ENCODE measurements at places on chromosomes 1 and 21.

DNA sequence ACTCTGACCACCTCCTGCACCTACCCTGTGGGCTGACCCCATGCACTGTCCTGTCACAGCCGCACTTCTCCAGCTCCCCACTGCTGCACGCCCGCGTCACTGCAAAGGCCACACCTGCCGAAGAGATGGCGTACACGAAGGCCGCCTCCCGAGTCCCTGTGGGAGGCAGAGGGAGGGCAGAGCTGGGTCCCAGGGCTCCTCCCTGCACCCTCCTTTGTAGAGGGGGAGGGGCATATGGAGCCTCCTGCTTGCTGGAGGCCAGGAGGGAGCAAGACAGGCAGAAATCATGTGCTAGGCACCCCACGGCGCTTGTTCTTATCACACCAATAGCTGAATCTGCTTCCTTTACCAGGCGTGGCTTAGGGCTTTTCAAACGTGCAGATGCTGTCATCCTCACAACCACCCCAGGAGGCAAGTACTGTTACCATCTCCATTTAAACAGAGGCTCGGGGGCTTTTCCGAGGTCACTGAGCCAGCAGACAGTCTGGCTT lies 21.4 kb downstream of the WNT4 start:
- H3K4me3 ChIP-seq = no peak overlapping the region
- H3K27me3 ChIP-seq = no peaks in the 10 kb centered on the region
- H3K4me1 ChIP-seq = no peaks in the 10 kb centered on the region
- no peaks in the 10 kb centered on the region for H3K36me3 ChIP-seq
- no peak for DNase-seq

DNA sequence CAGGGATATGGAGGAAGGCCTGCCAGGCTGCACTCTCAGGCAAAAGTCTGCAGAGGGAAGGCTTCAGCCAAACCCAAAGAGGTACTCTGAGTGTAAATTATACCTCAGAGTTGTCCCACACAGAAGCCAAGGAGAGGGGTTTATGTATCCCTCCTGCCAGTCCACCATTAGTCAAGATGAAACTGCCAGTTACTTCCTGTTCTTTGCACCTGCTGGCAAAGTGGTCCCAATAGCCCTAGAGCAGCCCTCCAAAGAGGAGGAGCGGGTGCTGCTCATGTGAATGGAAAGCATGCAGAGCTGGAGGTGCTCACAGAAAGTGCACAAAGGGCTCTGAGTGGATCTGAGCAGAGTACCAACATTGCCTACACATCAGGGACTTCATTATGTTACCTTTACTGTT lies 37.1 kb upstream of the MCOLN3 start:
- H3K36me3 ChIP-seq = no peaks in the 10 kb centered on the region
- no peak overlapping the region for H3K27ac ChIP-seq
- H3K4me1 ChIP-seq = no peaks in the 10 kb centered on the region
- DNase-seq = no peak
- no peak overlapping the region for H3K4me3 ChIP-seq
- H3K27me3 ChIP-seq = no peaks in the 10 kb centered on the region

DNA sequence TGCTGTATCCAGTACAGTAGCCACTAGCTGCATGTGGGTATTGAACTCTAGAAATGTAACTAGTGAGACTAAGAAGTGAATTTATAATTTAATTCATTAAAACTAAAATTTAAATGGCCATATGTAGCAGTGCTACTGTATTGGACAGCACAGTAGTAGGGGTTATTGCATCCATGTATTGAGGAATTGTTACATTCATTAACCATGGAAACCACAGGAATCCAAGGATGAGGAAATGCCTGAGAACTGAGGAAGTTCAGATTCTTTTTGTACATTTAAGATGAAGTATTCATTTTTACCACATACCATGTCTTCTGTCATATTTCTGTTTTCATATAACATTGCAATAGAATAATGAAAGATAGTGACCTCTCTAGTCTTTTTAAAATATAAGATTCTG lies 2.6 kb downstream of the MTF2 start:
- peak overlapping the region; percentile 79 for H3K4me3 ChIP-seq
- DNase-seq = no peak
- H3K27me3 ChIP-seq = no peaks in the 10 kb centered on the region
- peaks cover 12% of the 10 kb centered on the region for H3K4me1 ChIP-seq
- no peak overlapping the region for H3K27ac ChIP-seq

DNA sequence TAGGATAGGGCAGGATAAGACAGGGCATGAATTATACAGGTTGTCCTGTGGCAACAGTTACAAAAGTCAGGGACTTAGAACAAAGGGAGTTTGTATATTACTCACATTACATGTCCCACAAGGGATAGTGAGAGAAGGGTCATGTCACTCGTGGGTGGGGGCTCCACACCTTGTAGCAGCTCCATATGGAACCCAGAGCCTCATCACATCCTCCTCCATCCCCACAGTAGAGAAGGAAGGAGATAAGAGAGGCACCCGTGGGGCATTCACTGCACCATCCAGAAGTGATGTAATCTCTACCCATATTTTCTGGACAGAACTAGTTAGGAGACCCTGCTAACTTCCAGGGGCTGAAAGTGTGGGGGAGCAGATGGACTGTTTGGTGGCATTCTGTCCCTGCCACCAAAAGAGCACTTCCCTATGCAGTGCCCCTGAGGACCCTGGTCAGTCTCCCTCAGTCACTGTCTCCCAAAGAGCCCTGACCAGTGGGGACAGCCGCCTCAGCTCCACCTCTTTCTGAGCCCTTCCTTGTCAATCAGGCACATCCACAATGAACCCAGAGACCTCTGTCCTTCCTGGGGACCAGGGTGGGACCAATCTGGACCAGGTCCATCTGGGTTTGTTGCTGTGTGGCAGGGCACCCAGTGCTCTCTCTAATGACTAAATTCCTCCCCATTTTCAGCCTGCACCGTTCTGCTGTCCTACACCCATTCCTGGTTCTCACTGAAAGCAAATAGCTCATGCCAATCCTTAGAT lies 154.8 kb upstream of the ETV3 start:
- no peaks in the 10 kb centered on the region for H3K27me3 ChIP-seq
- no peak overlapping the region for H3K27ac ChIP-seq
- no peaks in the 10 kb centered on the region for H3K36me3 ChIP-seq

- H3K27ac ChIP-seq = no peak overlapping the region
- H3K4me1 ChIP-seq = no peaks in the 10 kb centered on the region
- no peaks in the 10 kb centered on the region for H3K36me3 ChIP-seq
- no peak overlapping the region for H3K4me3 ChIP-seq
These were observed 11.8 kb downstream of the TMEM240 start for GRCh38 chr1:1528301-1529267.

GRCh38 chr1:21904454-21904703 lies 32.7 kb downstream of the HSPG2 start:
- no peaks in the 10 kb centered on the region for H3K27me3 ChIP-seq
- no peak overlapping the region for H3K4me3 ChIP-seq
- DNase-seq = no peak

- H3K36me3 ChIP-seq = no peaks in the 10 kb centered on the region
- peak; percentile 30 for DNase-seq
- no peak overlapping the region for H3K4me3 ChIP-seq
- no peaks in the 10 kb centered on the region for H3K27me3 ChIP-seq
- H3K4me1 ChIP-seq = peaks cover 7% of the 10 kb centered on the region
These were observed 20.7 kb downstream of the F5 start for GRCh38 chr1:169565335-169566271.

DNA sequence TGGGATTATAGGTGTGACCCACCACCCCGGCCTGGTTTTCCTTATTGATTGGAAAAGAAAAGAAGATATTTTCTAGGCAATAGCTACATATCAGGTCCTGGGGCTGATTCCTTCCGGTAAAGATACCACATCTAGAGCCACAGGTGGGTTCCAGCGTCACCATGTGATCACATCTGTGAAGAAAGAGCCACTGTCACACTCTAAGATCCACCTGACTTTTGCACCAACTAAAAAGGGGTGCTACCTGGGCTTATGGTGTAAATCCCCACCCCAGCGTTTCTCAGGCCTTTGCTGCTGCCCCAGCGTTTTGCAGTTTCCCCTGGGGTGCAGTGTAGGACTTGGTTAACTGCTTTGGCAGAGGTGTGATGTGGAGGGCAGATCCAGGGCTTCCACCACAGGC lies 22.3 kb upstream of the PDE9A start:
- no peak overlapping the region for H3K27ac ChIP-seq
- peaks cover 3% of the 10 kb centered on the region for H3K4me1 ChIP-seq
- H3K27me3 ChIP-seq = no peaks in the 10 kb centered on the region
- no peaks in the 10 kb centered on the region for H3K36me3 ChIP-seq

GRCh38 chr1:22289307-22289995 lies 146.6 kb upstream of the WNT4 start:
- H3K27ac ChIP-seq = no peak overlapping the region
- no peak overlapping the region for H3K4me3 ChIP-seq
- peak; percentile 52 for DNase-seq
- H3K27me3 ChIP-seq = no peaks in the 10 kb centered on the region

- no peaks in the 10 kb centered on the region for H3K27me3 ChIP-seq
- peak overlapping the region; percentile 99 for H3K27ac ChIP-seq
- peaks cover 26% of the 10 kb centered on the region for H3K4me1 ChIP-seq
- H3K4me3 ChIP-seq = peak overlapping the region; percentile 74
- H3K36me3 ChIP-seq = no peaks in the 10 kb centered on the region
These were observed 782 bp downstream of the CSDE1 start for GRCh38 chr1:114756949-114757454.

- no peaks in the 10 kb centered on the region for H3K27me3 ChIP-seq
- no peak overlapping the region for H3K27ac ChIP-seq
- no peaks in the 10 kb centered on the region for H3K36me3 ChIP-seq
- no peak overlapping the region for H3K4me3 ChIP-seq
These were observed 60.4 kb downstream of the IL12RB2 start for GRCh38 chr1:67368046-67368514.

- H3K4me1 ChIP-seq = no peaks in the 10 kb centered on the region
- no peak for DNase-seq
- H3K4me3 ChIP-seq = no peak overlapping the region
- H3K36me3 ChIP-seq = no peaks in the 10 kb centered on the region
These were observed 208.8 kb upstream of the ADGRL4 start for GRCh38 chr1:79215311-79215710.

- no peaks in the 10 kb centered on the region for H3K4me1 ChIP-seq
- H3K27me3 ChIP-seq = no peaks in the 10 kb centered on the region
- H3K4me3 ChIP-seq = no peak overlapping the region
These were observed 1.2 kb upstream of the EXTL1 start for GRCh38 chr1:26020330-26020768.

- H3K27me3 ChIP-seq = no peaks in the 10 kb centered on the region
- H3K27ac ChIP-seq = no peak overlapping the region
- no peaks in the 10 kb centered on the region for H3K36me3 ChIP-seq
- H3K4me3 ChIP-seq = no peak overlapping the region
These were observed 39.4 kb downstream of the LTN1 start for GRCh38 chr21:28953247-28953646.

DNA sequence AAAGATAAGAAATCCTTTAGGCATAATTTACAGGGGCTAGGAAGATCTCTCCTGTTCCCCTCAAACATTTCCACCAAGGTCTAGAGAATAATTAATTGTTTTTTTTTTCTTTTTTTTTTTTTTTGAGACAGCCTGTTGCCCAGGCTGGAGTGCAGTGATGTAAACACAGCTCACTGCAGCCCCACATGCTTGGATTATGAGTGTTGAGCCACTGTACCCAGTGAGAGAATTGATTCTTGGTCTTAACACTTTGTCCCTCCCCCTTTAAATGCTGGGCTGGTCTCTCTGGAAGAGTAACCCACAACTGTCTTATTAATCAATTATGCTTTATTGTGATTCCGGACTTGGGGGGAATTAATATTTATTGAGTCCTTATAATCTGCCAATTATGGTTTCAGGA lies 33.4 kb downstream of the ATF3 start:
- no peak overlapping the region for H3K27ac ChIP-seq
- no peak overlapping the region for H3K4me3 ChIP-seq
- H3K27me3 ChIP-seq = peaks cover 3% of the 10 kb centered on the region
- no peaks in the 10 kb centered on the region for H3K36me3 ChIP-seq
- H3K4me1 ChIP-seq = peaks cover 17% of the 10 kb centered on the region

GRCh38 chr1:23521588-23521987 lies 9.4 kb downstream of the E2F2 start:
- DNase-seq = no peak
- H3K27ac ChIP-seq = no peak overlapping the region
- no peaks in the 10 kb centered on the region for H3K36me3 ChIP-seq
- H3K4me3 ChIP-seq = no peak overlapping the region
- no peaks in the 10 kb centered on the region for H3K4me1 ChIP-seq
- no peaks in the 10 kb centered on the region for H3K27me3 ChIP-seq

- H3K4me1 ChIP-seq = peaks cover 3% of the 10 kb centered on the region
- no peaks in the 10 kb centered on the region for H3K27me3 ChIP-seq
- no peaks in the 10 kb centered on the region for H3K36me3 ChIP-seq
- no peak overlapping the region for H3K27ac ChIP-seq
These were observed 649.6 kb upstream of the PTBP2 start for GRCh38 chr1:96072021-96072420.

DNA sequence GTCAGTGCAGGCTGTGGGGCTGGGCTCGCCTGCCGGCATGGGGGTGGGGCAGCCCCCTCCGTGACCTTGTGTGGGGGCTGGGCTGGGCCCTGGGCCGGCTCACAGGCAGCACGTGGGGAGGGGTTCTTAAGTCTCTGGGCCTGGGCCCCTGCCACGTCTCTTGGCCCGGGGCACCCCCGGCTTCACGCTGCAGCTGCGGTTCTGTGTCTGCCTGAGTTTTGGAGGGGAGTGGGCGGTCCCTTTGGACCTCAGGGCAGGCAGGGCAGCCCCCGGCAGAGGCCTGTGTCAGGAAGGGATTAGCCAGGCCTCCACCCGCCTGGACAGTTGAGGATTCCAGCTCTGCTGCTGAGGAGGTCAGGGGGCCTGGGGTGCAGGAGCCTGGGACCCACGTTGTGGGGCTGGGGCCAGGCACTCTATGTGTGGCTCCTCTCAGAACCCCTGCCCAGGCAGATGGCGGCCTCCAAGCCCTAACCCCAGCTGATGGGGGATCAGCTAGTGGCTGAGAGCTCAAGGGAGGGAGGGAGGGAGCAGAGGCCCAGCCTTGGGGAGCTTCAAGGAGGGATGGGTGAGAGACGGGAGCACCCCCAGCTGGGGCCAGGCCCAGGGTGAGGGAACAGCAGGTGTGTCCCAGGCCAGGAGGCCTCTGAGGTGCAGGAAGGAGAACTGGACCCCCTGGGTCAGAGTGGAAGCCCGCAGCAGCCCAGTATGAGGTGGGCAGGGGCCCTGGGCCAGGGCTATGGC lies 1.8 kb upstream of the PLCH2 start:
- H3K36me3 ChIP-seq = no peaks in the 10 kb centered on the region
- H3K4me3 ChIP-seq = no peak overlapping the region
- no peak overlapping the region for H3K27ac ChIP-seq
- no peak for DNase-seq
- H3K4me1 ChIP-seq = peaks cover 9% of the 10 kb centered on the region

GRCh38 chr1:68799096-68799495 lies 302.2 kb upstream of the DEPDC1 start:
- no peak overlapping the region for H3K4me3 ChIP-seq
- no peaks in the 10 kb centered on the region for H3K4me1 ChIP-seq
- no peak overlapping the region for H3K27ac ChIP-seq
- no peaks in the 10 kb centered on the region for H3K27me3 ChIP-seq

DNA sequence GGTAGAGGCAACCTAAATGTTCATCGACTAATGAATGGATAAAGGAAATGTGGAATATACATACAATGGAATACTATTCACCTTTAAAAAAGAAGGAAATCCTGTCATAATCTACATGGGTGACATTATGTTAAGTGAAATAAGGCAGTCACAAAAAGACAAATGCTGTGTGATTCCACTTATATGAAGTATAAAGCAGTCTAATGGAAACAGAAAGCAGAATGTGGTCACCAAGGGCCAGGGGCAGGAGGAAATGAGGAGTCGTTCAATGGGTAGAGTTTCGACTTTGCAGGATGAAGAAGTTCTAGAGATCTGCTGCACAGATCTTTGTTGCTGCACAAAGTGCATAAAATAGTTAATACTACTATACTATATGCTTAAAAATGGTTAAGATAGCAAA lies 7.8 kb downstream of the DIPK1A start:
- no peak overlapping the region for H3K27ac ChIP-seq
- H3K27me3 ChIP-seq = no peaks in the 10 kb centered on the region
- H3K36me3 ChIP-seq = no peaks in the 10 kb centered on the region
- H3K4me1 ChIP-seq = peaks cover 37% of the 10 kb centered on the region
- DNase-seq = no peak

All from hepatocyte (in vitro differentiated cells).